ENCODE measurements at places on chromosomes 7 and 10.

DNA sequence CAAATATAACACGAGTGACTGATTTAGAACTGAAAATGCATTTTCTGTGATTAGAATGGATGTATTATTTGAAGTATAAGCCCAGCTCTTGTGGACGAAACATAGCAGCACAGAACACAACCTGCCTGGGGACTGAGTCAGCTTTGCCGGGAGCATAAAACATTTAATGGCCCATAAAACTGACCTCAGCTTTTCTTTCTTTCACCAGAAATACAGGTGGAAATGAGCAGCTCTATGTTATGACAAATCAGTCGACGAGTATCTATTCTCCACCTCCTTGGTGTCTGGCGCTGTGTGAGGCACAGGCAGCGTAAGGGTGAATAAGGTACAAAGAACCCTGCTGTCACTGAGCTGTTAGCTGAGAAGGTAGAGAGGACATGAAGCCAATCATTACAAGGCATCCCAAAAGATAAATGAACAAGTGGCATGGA lies 471.6 kb upstream of the AKR1E2 start:
- no peak for DNase-seq

GRCh38 chr10:46237815-46238510 lies 48.8 kb upstream of the ANTXRL start:
- peak; percentile 31 for DNase-seq

- peak; percentile 39 for DNase-seq
These were observed 692 bp downstream of the NEURL1 start for GRCh38 chr10:103493916-103494877.

DNA sequence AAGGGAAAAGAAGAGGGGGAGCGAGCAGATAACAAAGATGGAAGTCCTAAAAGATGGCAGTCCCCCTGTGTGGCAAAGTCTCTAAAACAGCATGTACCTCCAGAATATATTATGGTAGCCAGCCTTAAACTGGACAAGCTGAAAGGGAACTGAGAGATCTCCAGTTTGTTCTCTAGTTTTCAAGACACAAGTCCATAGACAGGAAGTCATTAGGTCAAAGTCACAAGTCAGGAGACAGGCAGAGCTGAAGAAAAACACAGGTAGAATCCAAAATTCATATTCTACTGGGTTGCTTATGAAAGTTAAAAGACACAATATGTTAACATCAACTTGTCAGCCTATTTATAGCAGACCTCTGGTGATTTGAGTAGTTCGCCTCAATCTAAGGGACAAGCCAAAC lies 38.7 kb downstream of the FAM107B start:
- no peak for DNase-seq

- peak; percentile 20 for DNase-seq
These were observed 692.5 kb downstream of the INHBA start for GRCh38 chr7:41010418-41010817.

DNA sequence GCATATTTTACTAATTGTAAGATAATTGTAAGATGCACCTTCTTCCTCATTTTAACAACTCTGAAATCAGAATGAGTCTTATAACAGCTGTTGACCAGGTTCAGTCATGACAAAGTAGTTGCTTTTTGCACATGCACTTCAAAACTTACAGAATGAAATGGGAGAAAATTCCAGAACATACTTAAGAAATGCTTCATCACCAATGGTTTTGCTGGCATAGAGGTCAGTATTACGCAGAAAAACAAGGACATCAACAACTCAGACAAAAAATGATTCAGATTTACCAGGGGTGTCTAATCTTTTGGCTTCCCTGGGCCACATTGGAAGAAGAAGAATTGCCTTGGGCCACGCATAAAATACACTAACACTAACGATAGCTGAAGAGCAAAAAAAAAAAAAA lies 13.3 kb downstream of the COL28A1 start:
- DNase-seq: no peak

GRCh38 chr10:125037145-125037877 lies 95.4 kb downstream of the ZRANB1 start:
- DNase-seq: peak; percentile 54

- no peak for DNase-seq
These were observed 122.2 kb upstream of the MGMT start for GRCh38 chr10:129344731-129345355.
